Stimulated activated CD8-positive, alpha-beta memory T cell treated with anti-CD3 and anti-CD28 coated beads, Interleukin-7, amount 100 ng/mL, for 1 hour (primary cell): ENCODE measurements at places on chromosomes 5 and 9.

DNA sequence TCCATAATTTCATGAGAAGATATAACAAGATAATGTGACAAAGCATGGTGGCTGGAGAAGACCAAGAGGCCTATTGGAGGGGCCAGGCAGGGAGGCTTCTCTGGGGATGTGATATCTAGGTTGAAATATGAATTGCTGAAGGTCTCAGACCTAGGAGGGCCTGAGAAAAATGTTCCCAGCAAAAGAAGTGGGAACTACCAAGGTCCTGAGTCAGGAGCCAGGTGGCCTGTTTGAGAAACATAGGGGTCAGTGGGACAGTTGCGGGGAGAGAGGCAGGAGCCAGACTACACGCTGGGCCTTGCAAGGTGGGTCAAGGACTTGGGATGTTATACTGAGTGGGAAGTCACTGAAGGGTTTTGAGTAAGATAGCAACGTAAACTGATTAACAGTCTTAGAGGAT, 216.1 kb downstream of the CFAP90 start:
- no peak for DNase-seq

DNA sequence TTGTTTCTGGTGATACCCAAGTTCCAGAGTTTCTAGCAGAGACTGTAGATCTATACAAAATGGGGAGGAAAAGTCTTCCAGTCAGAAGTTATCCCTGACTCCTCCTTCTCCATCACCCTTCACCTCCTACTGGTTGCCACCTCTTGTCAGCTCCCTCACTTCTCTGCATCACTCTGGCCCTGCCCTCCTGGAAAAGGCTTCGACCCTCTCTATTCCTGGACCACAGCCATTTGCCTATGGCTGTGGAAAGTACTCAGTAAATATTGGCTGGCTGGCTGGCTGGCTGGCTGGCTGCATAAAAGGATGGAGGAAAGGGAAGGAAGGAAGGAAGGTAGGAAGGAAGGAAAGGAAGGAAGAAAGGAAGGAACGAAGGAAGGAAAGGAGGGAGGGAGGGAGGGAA, 32.7 kb upstream of the ABCA1 start:
- no peak for DNase-seq

DNA sequence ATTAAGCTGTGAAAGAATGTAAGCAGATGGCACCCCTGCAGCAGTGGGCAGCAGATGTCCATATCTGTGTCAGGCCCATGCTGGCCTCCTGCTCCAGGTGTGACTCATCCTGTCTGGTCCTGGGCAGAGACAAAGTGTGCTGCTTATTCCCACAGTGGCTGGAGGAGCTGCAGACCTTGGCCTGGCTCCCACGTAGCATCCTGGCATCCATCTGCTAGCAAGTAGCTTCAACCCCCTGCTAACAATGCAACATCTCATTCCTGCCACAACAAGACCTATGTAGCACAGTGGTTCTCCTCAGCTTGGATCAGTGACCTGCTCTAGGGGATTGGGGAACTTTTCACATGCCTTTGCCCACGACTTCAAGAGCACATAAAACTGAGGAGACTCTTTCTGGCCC, 126.4 kb upstream of the SLC12A2 start:
- DNase-seq: no peak

DNA sequence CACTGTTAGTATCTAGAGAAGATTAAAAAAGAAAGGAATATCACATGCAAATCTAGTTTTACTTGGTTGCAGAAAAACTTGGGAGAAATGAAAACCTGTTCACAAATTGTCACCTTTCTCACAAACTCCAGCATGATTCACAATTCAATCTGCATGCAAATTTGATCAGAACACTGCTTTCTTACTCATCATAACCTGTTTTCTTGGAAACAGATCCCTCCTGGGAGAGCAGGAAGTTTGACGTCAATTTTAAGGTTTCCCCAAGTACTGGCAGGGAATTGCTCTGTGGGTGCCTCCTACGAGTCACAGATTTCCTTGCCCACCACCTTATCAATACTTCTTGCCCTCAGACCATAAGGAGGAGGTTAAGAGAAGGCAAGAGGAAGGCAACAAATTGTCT, 30.2 kb upstream of the HTR4 start:
- DNase-seq: no peak

GRCh38 chr5:158616707-158617106, 483.0 kb downstream of the EBF1 start:
- no peak for DNase-seq

GRCh38 chr9:134502266-134502791, 139.3 kb upstream of the COL5A1 start:
- no peak for DNase-seq

DNA sequence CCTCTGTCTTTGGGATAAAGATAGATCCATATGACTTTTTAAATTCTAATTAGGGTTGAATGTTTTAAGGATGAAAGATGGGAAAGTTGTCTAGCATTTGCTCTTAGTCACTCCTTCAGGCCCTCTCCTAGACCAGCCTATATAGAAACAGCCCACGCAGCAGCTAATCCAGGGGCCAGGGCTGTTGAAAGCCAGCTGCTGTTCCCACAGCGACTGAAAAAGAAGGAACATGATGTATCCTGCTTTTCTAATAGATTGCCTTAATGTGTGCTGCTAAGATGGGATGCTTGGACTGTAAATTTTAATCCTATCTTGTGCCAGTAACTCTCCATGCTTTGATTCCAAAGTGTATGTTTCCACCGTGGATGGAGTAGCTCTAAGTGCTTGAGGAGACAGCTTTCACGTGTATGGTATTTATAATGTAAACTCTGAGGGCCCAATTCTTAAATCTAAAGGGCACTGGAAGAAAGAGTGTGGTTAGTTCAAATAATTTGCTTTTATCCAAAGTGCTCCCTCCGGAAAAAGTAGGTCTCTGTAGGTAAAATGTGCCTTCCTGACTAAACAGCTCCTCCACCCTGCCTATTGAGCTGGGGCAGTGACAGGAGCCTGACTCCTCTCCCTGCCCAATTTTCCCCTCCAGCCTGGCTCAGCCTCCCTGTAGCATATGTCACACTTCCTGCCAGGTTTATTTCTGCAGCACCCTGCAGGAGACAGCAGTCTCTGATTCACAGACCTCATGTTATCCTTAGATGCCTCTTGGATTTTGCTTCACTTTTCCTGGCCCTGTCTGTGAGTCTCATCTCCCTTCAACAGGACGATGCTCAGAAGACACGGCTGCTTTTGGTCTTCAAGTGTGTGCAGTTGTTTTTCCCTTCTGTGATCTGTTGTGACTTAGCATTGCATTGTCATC, 33.2 kb downstream of the SLC36A1 start:
- no peak for DNase-seq

DNA sequence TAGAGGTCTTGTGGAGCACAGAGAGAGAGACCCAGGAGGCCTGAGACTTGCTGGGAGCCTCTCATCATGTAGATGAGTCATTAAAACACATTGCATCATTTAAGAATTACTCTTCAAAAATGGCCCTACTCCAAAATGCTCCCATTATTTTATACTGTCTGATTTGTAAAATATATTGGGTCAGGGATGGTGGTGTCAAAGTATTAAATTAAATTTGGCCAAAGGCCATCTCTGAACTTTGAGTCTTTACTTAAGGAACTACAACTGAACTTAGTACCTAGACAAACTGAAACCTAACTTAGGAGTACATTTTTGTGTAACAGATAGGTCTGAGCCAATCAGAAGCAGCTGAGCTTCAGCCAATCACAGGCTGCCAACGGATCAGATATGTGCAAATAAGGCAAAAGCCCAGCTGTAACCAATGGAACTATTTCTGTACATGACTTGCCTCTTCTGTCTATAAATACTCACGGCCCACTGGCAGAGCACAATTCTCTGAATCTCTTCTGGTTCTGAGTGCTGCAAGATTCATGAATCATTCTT, 657.2 kb downstream of the TLE1 start:
- DNase-seq: no peak

DNA sequence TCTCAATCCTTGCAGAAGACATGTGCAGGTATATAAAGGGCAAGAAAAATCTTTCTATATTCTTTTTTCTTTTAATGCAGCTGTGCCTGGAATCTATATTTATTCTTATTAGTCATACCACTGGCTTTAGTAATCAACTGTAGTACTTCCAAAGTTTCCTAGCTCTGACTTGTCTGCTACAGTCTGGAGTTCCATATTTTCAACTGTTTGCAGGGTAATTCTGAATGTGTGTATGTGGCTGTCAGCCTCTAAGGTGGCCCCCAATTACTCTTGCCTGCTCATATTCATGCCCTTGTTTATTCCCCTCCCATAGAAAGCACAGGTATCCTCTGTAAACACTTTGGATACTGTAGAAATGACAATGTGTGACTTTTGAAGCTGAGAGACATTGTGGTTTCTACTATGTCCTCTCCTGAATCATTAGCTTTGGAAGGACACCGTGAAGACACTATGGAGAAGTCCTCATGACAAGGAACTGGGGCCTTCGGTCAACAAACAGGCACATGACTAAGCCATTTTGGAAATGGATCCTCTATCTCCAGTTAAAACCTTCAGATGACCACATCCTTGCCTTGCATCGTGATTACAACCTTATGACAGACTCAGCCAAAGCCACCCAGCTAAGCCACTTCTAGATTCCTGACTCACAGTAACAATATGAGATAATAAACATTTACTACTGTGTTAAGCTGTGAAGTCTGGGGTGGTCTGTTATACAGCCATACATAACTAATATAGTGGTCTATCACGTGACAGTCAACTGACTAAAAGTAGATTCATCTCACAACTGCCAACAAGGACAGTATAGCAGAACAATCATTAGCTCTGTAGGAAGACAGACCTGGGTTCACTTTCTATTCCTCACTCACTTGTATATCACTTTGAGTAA, 49.5 kb upstream of the SUSD1 start:
- DNase-seq: no peak

GRCh38 chr9:120692901-120693699, 21.2 kb downstream of the MEGF9 start:
- no peak for DNase-seq

GRCh38 chr5:107324071-107324470, 346.7 kb downstream of the EFNA5 start:
- no peak for DNase-seq

DNA sequence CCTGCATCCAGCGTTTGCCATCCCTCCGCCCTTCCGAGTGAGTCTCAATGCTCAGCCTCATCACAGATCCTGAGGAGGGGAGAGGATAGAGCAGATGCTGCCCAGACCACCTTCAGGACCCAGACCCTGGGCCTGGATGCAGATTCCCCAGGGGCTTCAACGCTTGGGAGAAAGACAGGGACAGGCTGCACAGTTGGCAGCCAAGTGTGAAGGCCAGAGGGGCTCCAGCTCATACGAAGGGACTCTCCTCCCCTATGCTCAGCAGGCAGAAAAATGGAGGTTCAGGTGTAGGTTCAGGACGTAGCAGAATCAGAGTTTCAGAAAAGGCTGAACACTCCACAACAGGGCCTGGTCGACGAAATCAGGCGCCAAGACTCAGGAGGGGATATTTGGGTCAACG, 378.5 kb upstream of the IRX1 start:
- DNase-seq: no peak

DNA sequence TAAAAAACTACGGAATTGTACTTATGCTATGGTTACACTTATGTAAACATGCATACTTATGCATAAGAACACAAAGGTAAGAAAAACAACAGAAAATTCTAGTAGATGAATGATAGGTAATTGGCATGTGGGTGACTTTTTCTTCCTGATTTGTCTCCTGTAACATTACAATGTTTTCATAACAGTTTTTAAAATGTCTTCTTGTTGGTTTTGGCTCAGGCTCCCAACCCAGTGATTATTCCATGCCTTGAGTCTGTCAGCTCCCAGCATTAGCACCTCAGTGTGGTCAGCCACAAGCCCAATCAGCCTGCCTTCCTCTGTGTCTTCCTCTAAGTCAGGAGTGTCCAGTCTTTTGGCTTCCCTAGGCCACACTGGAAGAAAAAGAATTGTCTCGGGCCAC, 7.9 kb upstream of the FOXE1 start:
- no peak for DNase-seq

- DNase-seq: no peak
Measured at GRCh38 chr5:133441166-133441815, 171.1 kb downstream of the FSTL4 start.

GRCh38 chr5:79301046-79301712, 65.2 kb downstream of the JMY start:
- DNase-seq: no peak

GRCh38 chr5:176535101-176535663, 2.0 kb downstream of the RNF44 start:
- no peak for DNase-seq

DNA sequence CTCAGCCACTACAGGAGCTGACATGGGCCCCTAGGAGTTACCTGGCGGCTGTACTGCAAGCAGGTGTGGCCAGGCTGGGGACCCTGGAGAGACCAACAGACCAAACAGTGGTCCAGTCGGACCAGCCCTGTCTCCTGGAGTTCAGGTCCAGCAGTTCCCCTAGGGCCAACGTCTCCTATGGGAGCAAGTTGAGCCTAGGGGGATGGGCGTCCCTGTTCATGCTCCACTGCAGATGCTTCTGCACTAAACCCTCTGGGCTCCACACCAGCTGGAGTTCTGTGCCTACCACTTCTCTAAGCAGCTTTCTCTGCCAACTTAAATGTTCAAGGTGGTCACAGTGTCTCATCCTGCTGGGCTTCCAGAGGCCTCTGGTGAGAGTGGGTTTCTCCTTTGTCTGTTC, 20.6 kb upstream of the OMD start:
- DNase-seq: no peak

- no peak for DNase-seq
Measured at GRCh38 chr5:87867281-87867680, 401.4 kb downstream of the TMEM161B start.

DNA sequence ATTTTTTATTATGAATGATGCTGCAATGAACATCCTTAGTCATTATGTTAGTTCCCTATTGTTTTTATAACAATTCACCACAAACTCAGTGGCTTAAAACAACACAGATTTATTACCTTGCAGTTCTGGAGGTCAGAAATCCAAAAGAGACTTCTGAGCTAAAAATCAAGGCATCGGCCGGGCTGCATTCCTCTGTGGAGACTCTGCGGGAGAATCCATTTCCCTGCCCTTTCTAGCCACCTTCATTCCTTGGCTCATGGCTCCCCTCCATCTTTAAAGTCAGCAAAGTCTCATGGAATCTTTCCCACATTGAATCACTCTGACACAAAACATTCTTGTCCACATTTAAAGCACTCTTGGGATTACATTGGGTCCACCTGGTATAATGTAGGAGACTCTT, 38.6 kb downstream of the SNX18 start:
- DNase-seq: no peak

DNA sequence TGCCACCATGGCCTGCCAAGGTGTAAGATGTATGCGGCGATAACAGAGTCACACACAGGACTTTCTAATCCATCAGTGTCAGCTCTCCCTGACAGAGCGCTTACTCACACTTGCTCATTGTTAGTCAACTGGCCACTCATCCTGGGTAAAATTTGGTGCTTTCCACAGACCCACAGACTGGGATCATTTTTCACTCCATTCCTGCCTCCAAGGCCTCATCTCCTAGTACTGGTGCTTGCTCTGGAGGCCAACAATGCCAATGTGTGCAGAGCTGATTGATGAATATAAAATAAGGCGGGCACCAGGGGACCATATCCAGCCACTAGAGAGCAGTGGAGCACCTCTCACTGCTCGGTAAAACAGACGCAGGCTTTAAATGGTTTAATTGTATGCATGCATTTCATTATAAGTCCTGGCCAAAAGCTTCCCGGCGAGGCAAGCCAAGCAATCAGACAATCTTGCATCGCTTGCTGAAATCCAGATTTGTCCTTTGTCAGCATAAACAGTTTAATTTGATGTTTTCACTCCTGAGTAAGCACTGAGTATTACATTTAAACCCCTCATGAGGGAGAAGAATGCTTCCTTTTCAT, 22.3 kb downstream of the PSMB7 start:
- DNase-seq: no peak
